ENCODE measurements at places on chromosomes 16 and 17.

- peak; percentile 84 for DNase-seq
Measured at GRCh38 chr17:980406-981291, 1.1 kb upstream of the NXN start.

GRCh38 chr17:8542599-8543502, 87.7 kb downstream of the MYH10 start:
- no peak for DNase-seq

- DNase-seq: no peak
Measured at GRCh38 chr17:19388791-19389785, 2.1 kb upstream of the MFAP4 start.

DNA sequence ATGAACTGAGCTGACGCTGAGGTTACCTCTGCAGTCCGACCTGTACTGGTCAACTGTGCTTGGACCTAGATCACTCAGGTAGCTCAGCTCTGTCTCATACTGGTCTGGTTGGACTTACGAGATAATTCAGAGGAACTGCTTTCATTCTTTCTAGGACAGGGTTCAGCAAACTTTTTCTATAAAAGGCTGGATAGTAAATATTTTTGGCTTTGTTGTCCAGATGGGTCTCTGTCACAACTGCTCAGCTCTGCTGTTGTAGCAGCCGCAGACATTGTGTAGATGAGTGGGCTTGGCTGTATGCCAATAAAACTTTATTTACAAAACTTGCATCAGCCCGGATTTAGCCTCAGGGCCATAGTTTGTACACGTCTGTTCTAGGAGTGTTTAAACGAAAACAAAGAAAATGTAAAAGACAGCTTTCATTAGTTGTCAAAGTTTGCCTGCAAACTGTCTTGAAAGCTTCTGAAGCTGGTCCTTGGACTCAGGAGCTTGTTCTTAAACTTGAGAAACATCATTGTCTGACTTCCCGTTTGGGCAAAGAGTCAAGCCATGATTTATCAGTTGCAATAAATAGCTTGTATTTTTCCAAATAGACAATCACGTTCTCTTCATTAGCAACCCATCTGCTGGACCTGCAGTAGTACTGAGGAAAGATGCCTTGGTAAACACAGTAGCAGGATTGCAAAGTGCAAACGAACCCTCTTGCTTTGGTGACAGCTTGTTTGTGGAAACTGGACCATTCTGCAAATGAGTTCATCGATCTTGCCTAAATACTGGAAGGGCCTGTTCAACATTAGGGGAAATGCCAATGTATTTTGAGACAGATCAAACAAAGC, 253.4 kb downstream of the SNX29 start:
- peak; percentile 89 for DNase-seq

- peak; percentile 75 for DNase-seq
Measured at GRCh38 chr16:19559242-19559910, 3.9 kb downstream of the VPS35L start.

GRCh38 chr17:78154903-78155811, 9.0 kb downstream of the C17orf99 start:
- DNase-seq: no peak

DNA sequence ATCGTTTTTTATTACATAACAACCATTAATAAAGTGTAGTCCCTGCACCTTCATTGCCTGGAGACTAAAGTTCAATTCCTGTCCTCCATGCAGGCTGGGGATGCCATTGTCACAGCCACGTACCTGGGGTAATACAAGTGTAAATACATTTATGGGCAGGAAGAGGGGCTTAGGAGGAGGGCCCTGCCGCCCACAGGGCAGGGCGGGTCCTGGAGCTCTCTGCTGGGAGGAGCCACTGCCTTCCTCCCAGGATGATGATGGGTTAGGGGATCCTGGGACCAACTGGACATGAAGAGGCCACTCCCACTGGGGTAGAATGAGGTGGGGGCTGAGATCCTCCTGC, 44.1 kb upstream of the SLC38A10 start:
- DNase-seq: peak; percentile 53

GRCh38 chr17:5596421-5596820, 12.1 kb upstream of the NLRP1 start:
- DNase-seq: no peak

GRCh38 chr17:78892936-78893379, 10.0 kb downstream of the CEP295NL start:
- DNase-seq: no peak

GRCh38 chr16:81435103-81435502, 9.5 kb upstream of the CMIP start:
- no peak for DNase-seq

DNA sequence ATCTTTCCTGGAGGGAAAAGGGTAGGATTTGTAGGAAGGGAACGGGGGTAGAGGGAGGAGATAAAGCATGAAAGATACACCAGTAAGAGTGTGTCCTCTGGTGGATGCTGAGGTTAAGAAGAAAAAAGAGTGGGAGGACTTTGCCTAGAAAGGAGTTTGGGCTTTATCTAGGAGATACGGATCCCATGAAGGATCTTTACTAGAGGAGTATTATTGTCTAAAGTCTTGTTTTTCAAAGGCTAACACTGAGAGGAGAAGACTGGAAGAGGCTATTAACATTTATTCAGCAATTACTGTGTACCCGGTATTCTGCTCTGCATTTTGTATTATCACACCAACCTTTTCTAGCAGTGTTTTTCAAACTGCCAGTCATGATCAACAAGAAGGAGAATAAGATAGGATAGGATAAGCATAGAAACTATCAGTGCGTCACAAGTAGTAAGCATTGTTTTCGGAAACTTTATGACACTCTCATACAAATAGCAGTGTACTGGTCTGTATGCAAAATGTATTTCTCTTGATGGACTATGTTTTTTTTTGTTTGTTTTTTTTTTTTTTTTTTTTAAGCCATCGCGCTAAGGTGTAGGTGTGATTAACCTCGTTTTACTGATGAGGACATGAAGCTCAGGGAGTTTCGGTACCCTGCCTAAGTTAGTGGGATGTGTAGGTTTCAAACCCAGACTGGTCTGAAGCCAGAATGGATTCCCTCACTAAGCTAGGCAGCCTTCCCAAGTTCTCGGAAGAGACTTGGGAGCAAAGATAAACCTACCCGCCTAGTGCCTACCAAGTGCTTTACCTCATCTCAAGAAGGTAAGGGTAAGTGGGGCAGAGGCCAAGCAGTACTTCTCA, 1.3 kb upstream of the SP2 start:
- DNase-seq: no peak

DNA sequence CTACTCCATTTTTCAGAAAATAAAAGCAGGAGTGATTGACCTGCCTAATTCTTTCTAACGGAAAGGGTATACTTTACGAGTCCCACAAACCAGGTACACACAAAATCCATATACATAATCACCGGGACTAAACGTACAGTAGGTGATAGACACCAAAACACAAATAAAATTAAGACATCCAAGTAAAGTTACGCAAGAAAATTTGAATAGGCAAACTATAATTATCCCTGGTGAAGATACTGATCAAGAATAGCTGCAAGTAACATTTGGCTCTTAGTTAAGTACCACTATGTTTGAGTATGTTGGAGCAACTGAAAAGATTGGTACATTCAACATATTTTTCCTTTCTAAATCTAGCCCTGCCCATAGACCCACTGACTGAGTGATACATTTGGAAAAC, 1.7 kb downstream of the HELZ start:
- DNase-seq: no peak

GRCh38 chr17:46732754-46733398, 85.6 kb downstream of the WNT3 start:
- DNase-seq: no peak

DNA sequence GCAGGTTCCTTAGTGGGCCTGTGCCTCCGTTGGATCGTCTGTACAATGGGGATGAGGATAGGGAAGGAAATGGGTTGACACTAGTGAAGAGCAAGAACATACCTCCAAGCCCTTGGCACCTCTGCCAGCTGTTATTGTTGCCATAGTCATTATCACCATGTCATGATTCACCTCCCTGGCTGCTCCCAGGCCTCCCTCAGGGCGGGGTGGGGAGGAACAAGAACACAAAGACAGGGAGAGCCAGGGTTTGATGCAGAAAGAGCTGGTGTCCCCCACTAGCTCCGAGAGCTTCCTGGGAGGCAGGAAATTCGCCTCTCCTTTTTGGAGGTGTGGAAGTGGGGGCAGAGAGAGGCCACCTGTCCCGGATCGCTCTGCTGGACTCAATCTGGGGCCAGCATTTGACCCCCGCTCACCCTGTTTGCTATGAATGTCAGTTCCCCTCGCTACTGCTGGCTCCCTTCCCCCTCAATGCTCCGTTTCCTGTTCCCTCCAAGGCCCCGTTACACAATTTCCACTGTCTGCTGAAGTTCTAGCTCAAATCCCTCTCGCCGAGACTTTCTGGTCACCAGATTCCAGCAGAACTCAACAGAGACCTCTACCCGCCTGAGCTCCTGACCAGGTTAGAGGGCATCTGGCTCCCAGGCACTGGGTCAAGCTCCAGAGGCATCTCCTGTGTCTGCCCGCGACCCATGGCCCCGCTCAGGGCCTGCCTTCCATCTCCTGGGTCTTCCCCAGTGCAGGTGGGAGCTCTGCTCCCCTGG, 9.1 kb downstream of the TIMP2 start:
- DNase-seq: peak; percentile 80

- DNase-seq: no peak
Measured at GRCh38 chr16:46970089-46970488, 3.4 kb downstream of the DNAJA2 start.

GRCh38 chr16:86775511-86775921, 197.2 kb downstream of the FOXL1 start:
- no peak for DNase-seq

DNA sequence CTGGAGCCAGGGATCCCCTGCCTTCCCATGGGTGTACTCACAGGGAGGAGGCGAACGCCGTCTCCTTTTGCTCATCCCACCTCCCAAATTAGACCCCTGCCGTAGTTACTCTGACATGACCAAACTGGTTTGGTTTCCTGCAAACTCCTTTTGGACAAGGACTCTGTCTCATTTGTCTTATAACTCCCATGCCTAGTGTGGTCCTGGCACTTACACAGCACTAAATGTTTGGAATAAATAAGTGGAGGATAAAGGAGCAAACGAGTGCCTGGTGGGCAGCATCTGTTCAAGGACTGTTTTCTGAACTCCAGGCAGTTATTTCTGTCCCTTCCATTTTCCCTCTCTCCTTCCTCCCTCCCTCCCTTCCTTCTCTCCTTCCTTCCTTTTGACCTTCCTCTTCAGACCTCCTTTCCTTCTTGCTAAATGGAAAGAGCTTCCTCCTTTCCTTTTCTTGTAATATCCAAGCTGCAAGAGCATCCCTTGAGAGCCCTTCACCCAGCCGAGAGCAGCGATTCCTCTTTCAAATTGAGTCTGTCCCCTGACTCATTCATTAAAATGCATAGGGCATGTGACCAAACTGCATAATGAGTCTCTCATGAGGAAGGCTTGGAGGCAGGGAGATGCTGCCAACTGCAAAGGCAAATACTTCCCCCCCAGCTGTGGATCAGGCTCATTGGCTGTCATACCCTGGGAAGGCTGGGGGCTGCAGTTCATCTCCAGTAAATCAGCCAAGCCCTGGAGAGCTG, 36.8 kb downstream of the CHD9 start:
- peak; percentile 94 for DNase-seq

DNA sequence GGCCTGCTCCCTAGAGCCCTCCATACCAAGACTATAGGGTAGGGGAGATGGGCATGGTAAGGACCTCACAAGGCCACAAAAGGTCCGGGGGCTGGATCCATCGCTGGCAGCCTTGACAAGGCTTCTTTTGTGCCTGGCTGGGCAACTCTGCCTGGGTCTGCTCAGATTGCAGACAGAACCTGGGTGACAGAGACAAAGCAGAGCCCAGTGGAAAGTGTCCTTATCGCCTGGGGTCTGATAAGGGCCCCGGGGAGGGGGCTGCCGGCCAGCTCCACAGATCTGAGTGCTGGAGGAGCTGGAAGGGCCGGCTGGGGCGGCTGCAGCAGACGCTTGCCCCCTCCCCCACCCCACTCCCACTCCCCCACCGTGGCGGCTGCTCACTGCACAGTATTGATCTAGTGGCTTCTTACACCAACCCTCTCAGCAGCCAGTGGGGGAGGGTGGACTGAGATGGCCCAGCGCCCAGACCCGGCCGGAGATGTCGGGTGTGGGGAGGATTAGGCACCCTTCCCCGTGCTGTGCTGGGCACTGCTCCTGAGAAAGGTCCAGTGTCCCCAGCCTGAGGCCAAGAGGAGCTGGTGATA, 7.2 kb downstream of the MMP15 start:
- DNase-seq: no peak

GRCh38 chr17:28018439-28019070, 23.9 kb upstream of the NLK start:
- DNase-seq: peak; percentile 11

GRCh38 chr17:32286518-32286900, 20.9 kb downstream of the RHBDL3 start:
- no peak for DNase-seq

DNA sequence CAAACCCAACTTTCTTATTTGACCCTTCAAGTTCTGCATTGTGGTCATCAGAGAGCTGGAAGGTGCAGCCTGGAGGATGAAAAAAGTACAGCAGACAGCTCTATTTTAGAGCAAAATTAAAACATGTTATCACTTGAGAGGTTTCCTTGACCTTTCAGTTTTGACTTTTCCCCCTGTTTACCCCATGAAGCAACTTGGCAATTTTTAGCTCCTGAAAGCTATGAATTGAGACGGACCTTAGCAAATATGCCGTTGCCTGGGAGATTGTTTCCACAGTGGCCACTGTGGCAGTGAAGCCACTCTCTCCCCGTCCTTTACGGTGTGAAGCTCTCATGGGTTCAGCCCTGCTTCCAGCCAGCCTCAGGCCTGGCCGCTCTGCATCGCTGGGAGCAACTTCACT, 398.6 kb downstream of the CPPED1 start:
- DNase-seq: no peak

- DNase-seq: no peak
Measured at GRCh38 chr17:28328325-28328724, 6.9 kb downstream of the IFT20 start.

DNA sequence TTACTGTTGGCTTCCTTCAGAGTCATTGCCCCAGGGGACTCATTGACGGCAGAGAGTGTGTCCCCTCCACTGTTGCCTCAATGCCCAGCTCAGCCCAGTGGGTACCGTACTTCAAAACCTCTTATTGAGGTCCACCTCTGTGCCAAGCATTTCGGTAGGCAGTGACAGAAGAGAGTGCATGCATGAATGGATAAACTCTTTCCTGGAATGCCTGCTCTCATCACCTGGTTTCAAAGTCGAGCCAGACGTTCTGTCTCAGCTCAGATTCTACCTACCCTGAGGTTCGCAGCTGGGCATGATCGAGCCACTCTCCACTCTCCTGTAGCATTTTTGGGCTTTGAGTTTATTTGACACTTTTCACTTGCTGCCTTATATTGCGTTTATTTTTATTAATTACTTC, 647.0 kb downstream of the MAF start:
- no peak for DNase-seq

- DNase-seq: no peak
Measured at GRCh38 chr16:68360956-68361355, 50.1 kb downstream of the PRMT7 start.

All from NCI-H69 (cell line).